Activated CD4-positive, alpha-beta memory T cell treated with anti-CD3 and anti-CD28 coated beads, Interleukin-2, amount 10 ng/mL, durations not matched to agents 7 days and 5 days (primary cell): ENCODE measurements at places on chromosomes 5 and 9. TPM values are rescaled to one million over a fixed set of nuclear protein-coding genes. Genes with fewer than 3 reads are reported as not detected.

- peak; percentile 80 for DNase-seq
- no peaks in the 10 kb centered on the region for H3K27me3 ChIP-seq
- H3K4me1 ChIP-seq: peaks cover 5% of the 10 kb centered on the region
These were observed 13.7 kb upstream of the FCHSD1 start for GRCh38 chr5:141664733-141665461.

DNA sequence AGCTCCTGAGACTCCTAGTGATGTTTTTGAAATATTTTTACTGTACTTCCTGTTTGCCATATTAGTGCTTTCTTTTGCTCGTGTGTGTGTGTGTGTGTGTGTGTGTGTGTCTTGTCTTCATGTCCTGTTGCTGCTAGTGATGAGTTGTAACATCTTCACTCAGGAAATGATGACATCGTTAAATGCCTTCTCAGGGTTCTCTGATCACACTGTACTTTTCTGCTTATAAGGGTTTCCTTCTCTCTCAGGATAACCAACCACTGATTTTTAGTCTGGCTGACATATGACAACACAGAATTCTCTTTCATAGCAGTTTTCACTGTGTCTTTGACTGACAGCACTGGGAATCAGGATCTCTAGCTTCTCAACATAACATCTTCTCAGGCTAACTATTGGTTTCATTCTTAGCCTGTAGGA lies 16.1 kb downstream of the SV2C start:
- no peak overlapping the region for H3K4me3 ChIP-seq
- H3K4me1 ChIP-seq: peaks cover 13% of the 10 kb centered on the region
- DNase-seq: peak; percentile 48

- H3K4me3 ChIP-seq: no peak overlapping the region
- no peaks in the 10 kb centered on the region for H3K36me3 ChIP-seq
- H3K27me3 ChIP-seq: peaks cover 14% of the 10 kb centered on the region
- no peak for DNase-seq
- H3K4me1 ChIP-seq: peaks cover 3% of the 10 kb centered on the region
- H3K27ac ChIP-seq: no peak overlapping the region
These were observed 58.1 kb upstream of the MAST4 start for GRCh38 chr5:66538126-66538525.

GRCh38 chr5:58545912-58546311 lies 37.0 kb upstream of the RAB3C start:
- peaks cover 2% of the 10 kb centered on the region for H3K4me1 ChIP-seq
- H3K4me3 ChIP-seq: no peak overlapping the region
- no peak for DNase-seq
- no peak overlapping the region for H3K27ac ChIP-seq
- no peaks in the 10 kb centered on the region for H3K36me3 ChIP-seq

- H3K4me3 ChIP-seq: no peak overlapping the region
- H3K4me1 ChIP-seq: peaks cover 13% of the 10 kb centered on the region
- no peak for DNase-seq
- H3K36me3 ChIP-seq: no peaks in the 10 kb centered on the region
- no peak overlapping the region for H3K27ac ChIP-seq
These were observed 16.3 kb downstream of the C9orf152 start for GRCh38 chr9:110191615-110192014.

- H3K36me3 ChIP-seq: peaks cover 36% of the 10 kb centered on the region
- peak overlapping the region; percentile 97 for H3K27ac ChIP-seq
- H3K4me1 ChIP-seq: peaks cover 35% of the 10 kb centered on the region
- no peak for DNase-seq
- H3K4me3 ChIP-seq: peak overlapping the region; percentile 80
- H3K27me3 ChIP-seq: no peaks in the 10 kb centered on the region
These were observed 1.6 kb downstream of the SKP1 start for GRCh38 chr5:134174841-134175839.

Gene GGTA1
- not detected for total RNA-seq

Gene SPATA31D4
- not detected for total RNA-seq
